Cerebellar cortex (tissue), 1 donor: ENCODE measurements at places on chromosomes 6 and 20.
A peak's percentile ranks its signal among the peaks of the same experiment; 100 is the strongest.

GRCh38 chr20:41169791-41170351 lies 32.5 kb downstream of the PLCG1 start:
- peak; percentile 1 for DNase-seq

DNA sequence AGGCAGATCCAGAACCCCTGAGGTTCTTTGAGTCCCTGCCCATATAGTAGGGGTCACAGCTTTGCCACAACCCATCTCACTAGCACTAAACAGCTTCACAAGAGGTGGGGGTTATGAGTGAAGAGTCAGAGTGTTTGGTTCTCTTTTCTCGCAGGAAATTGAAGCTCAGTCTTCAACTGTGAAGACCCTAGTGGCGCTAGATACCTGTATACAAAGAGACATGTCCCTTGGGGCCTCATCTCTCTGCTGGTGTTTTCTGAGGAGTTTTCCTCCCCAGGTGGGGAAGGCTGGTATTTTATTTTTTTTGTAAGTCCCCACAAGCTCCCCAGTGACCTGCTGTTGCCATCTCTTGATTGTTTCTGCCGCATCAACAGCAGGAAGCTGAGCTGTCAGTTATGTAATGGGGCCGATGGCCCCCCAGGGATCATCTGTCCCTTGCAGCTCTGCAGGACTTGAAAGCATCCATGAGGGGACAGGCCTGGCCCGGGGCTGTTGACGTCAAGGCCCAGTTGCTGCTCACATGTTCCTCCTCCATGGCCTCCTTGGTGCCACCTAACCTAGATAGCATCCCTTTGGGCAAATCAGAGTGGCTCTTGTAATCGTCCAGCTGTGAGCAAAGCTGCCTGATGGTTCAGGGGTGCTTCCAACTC lies 23.1 kb downstream of the STK35 start:
- no peak for DNase-seq

- no peak for DNase-seq
These were observed 26.6 kb upstream of the KLHL31 start for GRCh38 chr6:53692172-53692571.

GRCh38 chr6:25227854-25228253 lies 51.3 kb upstream of the CARMIL1 start:
- DNase-seq = no peak

DNA sequence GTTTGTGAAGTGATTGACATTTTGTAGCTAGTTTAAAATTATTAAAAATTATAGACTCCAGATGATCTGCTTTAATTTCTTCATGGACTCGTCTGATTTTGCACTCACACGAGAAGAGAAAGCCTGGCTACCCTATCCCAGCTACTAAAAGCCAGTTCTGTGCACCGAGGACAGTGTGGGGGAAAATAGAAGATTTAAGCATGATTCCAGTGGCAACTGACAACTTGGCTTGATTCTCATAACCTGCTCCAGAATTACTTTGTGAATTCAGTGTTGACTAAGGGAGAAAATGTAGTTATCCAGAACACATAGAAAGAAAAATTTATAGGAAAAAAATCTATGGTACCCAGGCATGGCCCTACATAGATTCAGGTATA lies 88.7 kb downstream of the SNAP25 start:
- DNase-seq = no peak

DNA sequence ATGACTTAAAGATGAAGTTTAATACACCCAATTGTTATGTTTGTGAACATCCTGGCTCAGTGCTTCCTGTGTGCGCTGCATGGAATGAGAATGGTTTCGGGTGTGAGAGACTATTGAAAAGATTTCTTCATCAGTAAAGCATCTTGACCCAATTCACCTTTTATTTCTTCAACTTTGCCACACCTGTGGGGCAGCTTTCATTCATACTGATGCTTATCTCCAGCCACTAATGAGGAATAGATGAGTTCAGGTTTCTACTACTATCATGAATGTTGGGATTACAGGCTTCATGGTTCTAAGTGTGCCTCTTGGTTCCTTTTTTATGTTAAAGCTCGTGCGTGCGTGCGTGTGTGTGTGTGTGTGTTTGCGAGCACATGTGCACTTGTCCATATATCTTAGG lies 373.7 kb upstream of the SOX4 start:
- DNase-seq = no peak

DNA sequence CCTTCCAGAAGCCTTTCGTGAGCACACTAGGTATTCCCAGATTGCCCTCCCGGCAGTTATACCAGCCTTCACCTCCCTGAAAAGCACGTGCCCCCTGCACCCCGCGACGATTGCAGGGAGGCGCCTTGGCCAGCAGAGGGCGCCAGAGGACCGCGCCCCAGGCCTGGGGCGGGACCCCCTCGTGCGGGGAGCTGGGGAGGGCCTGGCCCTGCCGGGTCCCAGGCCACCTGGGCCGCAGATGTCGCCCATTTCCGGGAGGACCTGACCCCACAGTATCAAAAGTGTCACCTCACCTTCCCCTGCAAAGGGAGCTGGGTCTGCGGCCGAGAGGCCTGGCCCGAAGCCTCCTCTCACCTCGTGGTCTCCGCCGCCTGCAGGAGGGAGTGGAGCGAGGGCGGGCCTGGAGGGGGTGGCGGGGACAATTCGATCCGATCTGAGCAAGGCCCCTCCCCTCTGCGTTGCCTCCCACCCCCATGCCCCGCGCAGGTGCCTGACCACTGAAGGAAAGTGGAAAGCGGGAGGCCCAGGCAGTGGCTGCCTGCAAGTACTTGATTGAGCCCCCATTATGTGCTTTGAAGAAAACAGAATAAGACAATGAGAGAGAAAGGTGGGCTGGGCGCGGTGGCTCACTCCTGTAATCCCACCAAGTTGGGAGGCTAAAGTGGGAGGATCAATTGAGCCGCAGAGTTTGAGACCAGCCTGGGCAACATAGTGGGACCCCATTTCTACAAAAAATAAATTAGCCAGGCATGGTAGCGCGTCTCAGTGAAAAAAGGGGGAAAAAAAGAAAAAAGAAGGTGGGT lies 3.5 kb upstream of the SNAI1 start:
- peak; percentile 49 for DNase-seq

GRCh38 chr6:147430811-147431210 lies 77.7 kb upstream of the SAMD5 start:
- DNase-seq = no peak

DNA sequence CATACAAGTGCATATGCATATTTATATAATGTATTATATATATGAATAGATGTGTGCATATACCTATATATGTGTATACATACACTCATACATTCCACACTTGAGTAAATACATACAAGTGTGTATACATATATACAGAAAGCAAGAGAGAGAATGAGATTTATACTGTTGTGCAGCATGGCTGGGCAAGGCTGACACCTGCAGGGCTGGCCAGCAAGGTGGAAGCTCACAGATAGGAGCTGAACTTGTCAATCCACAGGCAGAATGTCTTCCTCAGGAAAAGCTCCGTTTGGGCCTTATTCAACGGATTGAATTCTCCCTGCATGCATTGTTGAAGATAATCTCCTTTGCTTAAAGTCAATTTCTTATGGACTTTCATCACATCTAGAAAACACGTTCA lies 256.7 kb downstream of the ZNF217 start:
- no peak for DNase-seq

DNA sequence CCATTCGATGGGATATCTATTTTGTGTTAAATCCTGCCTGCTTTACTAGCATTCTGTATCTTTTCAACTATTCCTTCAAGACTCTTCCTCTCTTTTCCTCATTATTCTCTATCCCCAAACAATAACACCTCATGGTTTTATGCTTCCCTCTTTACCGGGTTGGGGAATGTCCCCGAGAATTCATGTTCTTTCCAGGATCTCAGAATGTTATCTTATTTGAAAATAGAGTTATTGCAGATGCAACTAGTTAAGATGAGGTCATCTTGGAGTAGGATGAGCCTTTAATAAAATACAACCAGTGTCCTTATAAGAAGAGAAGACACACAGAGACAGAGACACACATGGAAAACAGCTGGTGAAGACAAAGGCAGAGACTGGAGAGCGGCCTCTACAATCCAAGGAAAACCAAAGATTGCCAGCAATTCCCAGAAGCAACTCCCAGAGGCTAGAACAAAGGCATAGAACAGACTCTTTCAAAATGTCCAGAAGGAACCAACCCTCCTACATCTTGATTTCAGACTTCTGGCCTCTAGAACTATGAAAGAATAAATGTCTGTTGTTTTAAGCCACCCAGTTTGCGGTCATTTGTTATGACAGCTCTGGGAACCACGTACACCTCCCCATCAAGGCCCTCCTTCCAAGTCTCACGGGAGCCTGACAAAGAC lies 126.8 kb upstream of the TNFAIP3 start:
- DNase-seq = no peak

DNA sequence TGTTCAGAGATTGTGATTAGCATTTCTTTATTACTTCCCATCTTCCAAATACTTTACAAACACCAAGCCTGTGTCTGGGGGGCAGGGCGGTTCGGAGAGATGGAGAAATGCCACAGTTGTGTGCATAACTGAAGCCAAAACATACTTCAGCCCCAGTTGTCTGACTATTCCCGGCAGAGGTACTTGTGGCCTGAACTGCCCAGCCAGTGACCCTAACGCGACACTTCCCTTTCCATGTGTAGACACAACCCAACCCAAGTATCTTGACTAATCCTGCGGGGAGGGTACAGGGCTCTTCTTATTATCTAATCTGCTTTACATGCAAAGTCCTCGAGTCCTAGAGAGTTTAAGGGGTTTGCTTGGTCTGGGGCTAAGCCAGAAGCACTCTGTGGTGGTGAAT lies 46.2 kb downstream of the ISM1 start:
- no peak for DNase-seq

- DNase-seq = no peak
These were observed 6.4 kb upstream of the GMNN start for GRCh38 chr6:24768361-24768760.

- DNase-seq = peak; percentile 18
These were observed 1.4 kb upstream of the KHDC1 start for GRCh38 chr6:73264446-73264845.

DNA sequence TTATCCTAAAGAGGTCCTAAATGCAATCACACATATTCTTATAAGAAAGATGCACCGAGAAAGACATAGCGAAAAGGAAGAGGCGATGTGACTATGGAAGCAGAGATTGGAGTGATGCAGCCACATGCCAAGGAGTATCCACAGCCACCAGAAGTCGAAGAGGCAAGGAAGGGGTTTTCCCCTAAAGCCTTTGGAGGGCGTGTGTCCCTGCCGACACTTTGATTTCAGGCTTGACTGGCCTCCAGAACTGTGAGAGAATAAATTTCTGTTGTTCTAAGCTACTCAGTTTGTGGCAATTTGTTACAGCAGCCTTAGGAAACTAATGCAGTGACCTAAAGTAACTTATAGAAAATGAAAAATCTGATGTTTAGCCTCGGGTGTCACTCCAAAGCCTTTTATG lies 179.5 kb upstream of the CITED2 start:
- no peak for DNase-seq

DNA sequence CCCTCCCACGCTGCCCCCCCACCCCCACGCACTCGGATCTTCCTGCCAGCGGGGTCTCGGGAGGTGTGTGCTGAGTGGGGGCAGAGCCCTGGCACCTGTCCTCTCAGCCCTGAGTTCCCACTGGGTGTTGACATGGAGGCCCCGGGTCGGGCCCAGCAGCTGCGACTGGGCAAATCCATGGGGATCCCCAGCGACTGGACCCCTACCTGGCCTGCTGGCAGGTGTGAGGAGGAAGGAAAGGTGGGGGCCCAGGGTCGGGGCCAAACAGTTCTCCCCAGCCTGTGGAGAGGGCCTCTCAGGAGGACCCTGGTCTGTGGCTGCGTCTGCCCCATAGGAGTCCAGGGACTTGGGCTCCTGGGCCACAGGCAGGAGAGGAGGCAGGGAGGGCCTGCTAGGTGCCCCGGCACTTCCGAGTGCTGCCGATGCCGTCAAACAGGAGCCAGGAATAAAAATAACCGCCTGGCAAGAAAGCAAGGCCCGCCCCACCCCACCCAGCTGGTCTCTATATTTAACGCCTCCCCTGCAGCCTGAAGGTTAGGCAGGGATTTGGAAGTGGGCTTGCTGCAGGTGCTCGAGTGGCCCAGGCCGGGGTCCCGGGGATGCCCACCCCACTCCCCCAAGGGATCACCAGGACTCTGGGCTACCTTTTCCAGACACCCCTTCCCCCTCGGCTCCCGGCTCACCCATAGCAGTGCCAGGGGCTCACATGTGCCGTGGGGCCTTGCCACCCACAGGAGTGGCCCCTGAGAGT lies 1.4 kb upstream of the EEF1A2 start:
- peak; percentile 62 for DNase-seq

- peak; percentile 2 for DNase-seq
These were observed 43.4 kb upstream of the CDYL start for GRCh38 chr6:4732691-4733315.

- DNase-seq = no peak
These were observed at the start of gene GCM1 for GRCh38 chr6:53148684-53149083. GCM1 (minus strand) TSS chr6:53148841; CDS start chr6:53145632, 3,209 bp downstream.

GRCh38 chr6:142155895-142156757 lies 9.1 kb downstream of the VTA1 start:
- DNase-seq = no peak

- no peak for DNase-seq
These were observed 21.5 kb upstream of the PBOV1 start for GRCh38 chr6:138239774-138240173.

DNA sequence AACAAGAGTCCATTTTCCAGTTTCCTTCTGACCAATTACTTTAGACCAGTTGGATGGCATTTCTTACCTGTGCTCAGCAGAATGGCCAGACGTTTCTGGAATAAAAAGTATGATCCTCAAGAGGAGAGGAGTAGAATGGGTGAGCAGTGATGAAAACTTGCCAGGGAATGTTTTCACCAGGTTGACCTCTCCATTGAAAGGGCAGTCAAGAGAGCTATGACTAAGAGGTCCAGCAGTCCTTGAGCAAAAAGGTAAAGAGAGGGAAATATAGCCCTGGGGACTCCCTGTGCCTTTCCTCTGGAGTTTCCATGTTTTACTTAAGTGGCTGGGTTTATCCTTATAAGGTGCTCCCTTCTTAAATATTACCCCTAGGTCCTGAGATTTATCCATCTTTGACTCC lies 210.9 kb downstream of the TBX18 start:
- no peak for DNase-seq

- DNase-seq = no peak
These were observed 23.1 kb upstream of the DNAAF9 start for GRCh38 chr20:3430376-3431069.

GRCh38 chr6:16270178-16270794 lies 31.9 kb downstream of the GMPR start:
- no peak for DNase-seq

GRCh38 chr20:47220161-47220582 lies 136.3 kb downstream of the ZMYND8 start:
- no peak for DNase-seq
